Aorta (tissue), 5 donors: ENCODE measurements at places on chromosomes 1 and 21.

DNA sequence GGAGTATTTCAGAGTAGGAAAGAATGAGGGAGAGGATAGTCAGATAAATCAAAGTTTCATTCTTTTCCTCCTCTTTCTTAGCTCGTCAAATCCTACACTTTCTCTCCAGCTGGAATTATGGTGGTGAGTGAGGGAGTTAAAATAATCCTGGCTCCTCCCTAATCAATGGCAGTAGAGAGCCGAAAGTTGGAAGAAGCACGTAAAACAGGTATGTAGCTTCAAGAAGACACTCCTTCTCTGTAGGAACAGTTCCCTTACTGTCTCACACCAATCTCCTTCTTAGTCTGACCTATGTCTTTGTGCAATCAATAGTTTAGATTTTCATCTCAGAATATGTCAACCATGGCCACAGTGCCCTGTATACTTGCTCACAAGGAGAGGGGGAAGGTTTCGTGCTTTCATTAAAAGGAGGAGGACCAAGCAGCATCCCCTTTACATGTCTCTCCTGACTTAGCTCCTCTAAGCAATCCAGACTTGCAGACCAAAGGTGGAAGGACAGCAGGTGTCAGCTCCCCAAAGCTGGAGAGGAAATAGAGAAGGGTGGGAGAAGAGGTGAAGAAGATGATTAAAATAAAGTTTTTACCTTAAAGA is 878 bp downstream of the MINDY1 start:
- DNase-seq = no peak

DNA sequence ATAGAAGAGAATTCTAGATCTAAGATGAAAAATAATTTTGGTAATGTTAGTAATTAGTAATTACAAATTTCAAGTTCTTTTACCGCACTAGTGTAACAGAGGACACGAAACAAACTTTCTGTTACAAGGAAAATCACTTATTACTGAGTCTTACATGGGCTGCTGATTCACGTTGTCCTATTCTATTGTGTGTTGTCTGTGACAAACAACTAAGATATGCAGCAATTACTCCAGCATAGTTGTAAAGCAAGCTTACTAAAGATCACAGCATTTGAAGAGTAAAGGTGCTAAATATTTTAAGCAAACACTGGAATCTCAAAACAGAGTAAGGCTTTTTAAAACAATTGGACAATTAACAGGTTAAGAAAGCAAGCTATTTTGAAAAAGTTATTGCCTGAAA is 502.3 kb downstream of the KCNT2 start:
- DNase-seq = no peak

DNA sequence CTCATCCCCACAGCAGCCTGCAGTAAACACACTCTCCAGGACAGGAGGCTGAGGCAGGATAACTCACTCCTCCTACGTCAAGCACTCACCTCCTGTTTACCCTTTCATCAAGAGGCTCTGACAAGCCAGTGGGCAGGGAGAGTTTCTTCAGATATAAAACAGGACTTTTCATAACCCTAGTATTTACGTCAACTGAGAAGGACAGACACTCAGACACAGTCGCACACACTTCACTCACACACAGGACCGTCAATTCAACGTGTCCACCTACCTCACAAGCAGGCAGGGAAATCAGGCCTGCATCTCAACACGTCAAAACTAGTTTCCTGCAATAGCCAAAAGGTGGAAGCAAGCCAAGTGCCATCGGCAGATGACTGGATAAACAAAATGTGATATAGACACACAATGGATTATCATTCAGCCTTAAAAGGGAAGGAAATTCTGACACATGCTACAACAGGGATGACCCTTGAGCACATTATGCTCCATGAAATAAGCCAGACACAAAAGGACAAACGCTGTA is 48.6 kb downstream of the ITPKB start:
- no peak for DNase-seq

GRCh38 chr1:218828125-218828650 is 345.5 kb upstream of the LYPLAL1 start:
- DNase-seq = no peak

DNA sequence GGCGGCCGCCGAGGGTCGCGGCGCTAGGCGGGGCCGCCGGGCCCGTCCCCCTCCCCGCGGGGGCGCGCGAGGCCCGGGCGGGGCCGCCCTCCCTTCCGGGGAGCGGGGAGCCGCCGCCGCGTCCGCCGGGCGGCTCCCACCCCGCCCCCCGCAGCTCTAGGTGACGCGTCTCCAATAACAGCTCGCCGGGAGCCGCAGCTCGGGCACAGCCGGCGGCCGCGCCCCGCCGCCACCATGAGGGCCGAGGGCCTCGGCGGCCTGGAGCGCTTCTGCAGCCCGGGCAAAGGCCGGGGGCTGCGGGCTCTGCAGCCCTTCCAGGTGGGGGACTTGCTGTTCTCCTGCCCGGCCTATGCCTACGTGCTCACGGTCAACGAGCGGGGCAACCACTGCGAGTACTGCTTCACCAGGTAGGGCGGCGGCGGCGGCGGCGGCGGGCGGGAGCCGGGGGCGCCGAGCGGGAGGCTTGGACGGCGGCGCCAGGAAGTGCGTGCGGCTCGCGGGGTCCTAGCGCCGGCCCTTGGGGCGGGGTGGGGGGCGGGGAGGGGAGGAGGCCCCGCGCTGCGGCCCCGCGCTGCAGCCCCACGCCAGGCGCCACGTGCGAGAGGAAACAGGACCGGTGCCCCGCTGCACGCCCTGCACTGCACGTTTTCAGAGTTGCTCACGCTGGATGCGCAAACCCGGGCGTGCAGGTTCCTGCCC is at the start of gene SMYD2:
TSS of gene SMYD2 (plus strand) at position 139 of the 699 bp plus-strand sequence. CDS start at position 235, 96 bp downstream.
- DNase-seq = peak; percentile 89

DNA sequence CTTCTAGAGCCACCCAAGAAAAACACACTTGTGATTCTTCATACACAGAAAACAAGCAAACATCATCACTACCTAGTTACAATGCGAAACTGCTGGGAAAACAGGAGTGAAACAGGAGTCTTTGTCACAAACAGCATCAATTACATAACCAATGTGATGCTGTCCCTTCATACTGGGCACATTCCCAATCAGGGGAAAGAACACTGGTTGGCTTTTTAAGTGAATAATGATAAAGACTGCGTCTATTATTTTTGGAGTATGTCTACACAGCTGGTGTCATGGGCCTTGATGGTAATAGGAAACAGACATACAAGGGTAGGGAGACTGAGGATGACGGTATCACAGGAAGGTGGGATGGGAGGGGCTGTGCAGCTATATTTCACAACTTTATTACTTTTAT is 43.3 kb downstream of the SIPA1L2 start:
- DNase-seq = no peak

GRCh38 chr1:17795836-17796645 is 40.9 kb downstream of the ACTL8 start:
- no peak for DNase-seq

GRCh38 chr21:36992671-36993070 is 13.8 kb upstream of the RIPPLY3 start:
- DNase-seq = no peak

- DNase-seq = no peak
Measured at GRCh38 chr1:235979716-235980333, 85.1 kb downstream of the NID1 start.

DNA sequence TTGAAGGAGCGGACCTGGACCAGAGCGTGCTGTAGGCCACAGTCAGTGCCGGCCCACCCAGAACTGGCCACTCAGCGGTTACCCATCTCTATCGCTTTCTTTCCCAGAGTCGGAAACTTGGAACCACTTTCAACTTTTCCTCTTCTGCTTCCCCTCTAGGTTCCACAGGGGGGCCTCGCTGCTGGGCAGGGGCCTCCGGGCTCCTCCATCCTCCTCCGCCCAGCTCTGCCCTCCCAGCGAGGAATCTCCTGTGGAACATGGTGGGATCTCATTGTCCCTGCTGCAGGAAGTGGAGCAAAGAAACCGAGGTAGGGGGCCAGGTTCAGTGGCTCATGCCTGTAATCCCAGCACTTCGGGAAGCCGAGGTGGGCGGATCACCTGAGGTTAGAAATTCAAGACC is 139.2 kb downstream of the ETS2 start:
- no peak for DNase-seq

- no peak for DNase-seq
Measured at GRCh38 chr1:209601809-209602657, 18.5 kb downstream of the CAMK1G start.

DNA sequence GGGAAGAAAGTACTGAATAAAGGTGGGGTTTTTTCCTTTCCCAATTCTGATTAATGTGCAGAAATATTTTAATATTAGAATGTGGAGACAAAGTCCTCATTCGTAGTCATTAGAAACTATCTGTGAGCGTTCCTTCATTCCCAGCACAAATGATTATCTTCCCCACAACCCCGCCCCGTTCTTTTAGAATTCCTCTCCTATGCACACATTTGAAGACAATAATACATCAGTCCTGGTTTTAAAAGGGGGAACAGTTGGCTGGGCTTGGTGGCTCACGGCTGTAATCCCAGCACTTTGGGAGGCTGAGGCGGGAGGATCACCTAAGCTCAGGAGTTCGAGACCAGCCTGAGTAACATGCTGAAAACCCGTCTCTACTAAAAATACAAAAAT is 876 bp downstream of the ALDH9A1 start:
- DNase-seq = no peak

GRCh38 chr1:90313778-90314177 is 318.9 kb downstream of the ZNF326 start:
- DNase-seq = no peak

- no peak for DNase-seq
Measured at GRCh38 chr1:7964476-7964875, 3.0 kb downstream of the PARK7 start.

GRCh38 chr1:235329139-235329902 is 951 bp downstream of the GGPS1 start:
- no peak for DNase-seq

GRCh38 chr1:31183927-31184554 is 55.6 kb downstream of the NKAIN1 start:
- DNase-seq = no peak

GRCh38 chr21:43190544-43190943 is 21.7 kb downstream of the CRYAA start:
- DNase-seq = peak; percentile 37

- peak; percentile 51 for DNase-seq
Measured at GRCh38 chr1:226661965-226662364, 77.1 kb downstream of the ITPKB start.

DNA sequence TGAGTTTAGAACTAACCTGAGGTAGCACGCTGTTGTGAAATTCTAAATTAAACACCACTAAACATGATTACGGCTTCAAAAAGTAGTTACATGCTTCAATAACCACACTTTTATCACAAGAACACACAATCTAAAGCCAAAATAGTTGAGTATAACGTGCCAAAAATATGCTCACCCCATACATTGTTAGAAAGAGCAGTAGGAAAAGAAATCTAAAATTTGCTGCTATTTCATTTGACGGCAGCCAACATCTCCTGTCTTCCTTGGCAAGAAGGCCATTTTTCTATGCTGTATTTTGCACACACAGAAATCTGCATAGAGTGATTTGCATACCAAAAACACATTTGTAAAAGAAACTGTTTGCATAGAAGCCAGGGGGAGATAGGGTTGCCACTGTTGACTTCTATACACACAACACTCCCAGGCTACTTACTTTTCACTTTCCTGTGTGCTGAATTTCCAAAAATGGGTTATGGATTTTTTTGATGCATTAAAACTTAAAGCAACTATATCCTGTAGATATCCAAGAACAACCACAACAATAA is 42.9 kb upstream of the DMRTB1 start:
- no peak for DNase-seq

DNA sequence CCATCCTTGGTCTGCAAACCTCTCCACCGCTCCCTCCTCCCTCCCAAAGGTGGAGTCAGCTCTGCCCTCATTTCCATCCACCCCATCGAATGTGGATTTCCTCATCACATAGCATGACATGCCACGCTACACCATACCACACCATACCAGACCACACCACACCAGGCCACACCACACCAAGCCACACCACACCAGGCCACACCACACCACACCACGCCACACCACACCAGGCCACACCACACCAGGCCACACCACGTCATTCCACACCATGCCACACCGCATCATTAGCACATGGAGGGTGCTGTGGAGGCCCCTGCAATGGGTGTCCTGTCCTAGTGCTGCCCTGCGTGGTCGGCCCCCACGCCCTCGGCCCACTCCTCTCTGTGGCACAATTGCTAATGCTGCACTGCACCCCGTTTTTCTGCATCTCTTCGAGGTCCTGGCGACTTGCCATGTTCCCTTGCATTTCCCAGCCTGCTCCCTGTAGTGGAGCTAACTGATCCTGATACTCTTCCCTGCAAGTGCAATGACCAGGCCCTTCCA is 11.3 kb downstream of the DFFB start:
- DNase-seq = no peak

DNA sequence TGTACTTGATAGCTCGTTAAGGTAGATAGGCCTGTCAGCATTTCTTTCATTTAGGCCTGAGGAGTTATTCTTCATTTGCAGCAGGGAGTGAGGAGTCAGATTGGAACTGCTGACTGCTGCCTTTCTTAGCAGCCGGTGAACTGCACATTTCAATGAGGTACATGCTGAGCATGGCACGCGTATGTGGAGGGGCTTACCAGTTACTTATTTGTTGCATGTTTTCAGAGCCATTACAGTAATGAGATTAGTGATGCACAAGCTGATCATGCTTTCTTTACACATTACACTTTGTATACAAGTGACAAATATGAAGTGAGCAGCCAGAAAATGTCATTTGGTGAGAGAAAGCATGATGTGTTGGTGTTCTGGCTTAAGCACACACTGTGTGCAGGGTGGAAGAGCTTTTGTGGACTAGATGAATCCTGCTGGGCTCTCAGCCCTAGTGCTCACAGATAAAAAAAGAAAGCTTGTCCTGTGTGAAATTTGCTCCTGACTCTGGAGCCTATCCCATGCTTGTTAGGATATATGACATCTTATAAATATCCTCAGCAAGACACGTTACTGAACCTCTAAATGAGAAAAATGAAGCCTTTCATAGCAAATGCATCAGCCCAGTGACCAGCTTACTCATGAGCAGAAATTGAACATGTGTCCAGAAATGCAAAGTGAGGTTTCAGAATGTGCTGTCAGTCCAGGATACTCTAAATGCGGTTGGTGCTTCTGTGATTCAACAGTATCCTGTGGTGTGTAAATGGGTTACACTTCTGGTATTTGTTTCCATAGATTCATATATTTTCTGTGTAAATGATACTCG is 574.7 kb upstream of the ADGRL2 start:
- DNase-seq = no peak

- no peak for DNase-seq
Measured at GRCh38 chr1:39214021-39214713, 9.7 kb downstream of the MACF1 start.
